Mucosa of gallbladder (tissue), 1 donor: ENCODE measurements at places on chromosomes 2 and 18. TPM values are rescaled to one million over a fixed set of nuclear protein-coding genes. Genes with fewer than 3 reads are reported as not detected.

Gene CRIM1
- 153 TPM for total RNA-seq

Gene RAD51AP2
- total RNA-seq = not detected

Gene GPN1
- 24.2 TPM for total RNA-seq

- DNase-seq = no peak
Observed at GRCh38 chr2:218805627-218806026, 23.7 kb downstream of the CYP27A1 start.

DNA sequence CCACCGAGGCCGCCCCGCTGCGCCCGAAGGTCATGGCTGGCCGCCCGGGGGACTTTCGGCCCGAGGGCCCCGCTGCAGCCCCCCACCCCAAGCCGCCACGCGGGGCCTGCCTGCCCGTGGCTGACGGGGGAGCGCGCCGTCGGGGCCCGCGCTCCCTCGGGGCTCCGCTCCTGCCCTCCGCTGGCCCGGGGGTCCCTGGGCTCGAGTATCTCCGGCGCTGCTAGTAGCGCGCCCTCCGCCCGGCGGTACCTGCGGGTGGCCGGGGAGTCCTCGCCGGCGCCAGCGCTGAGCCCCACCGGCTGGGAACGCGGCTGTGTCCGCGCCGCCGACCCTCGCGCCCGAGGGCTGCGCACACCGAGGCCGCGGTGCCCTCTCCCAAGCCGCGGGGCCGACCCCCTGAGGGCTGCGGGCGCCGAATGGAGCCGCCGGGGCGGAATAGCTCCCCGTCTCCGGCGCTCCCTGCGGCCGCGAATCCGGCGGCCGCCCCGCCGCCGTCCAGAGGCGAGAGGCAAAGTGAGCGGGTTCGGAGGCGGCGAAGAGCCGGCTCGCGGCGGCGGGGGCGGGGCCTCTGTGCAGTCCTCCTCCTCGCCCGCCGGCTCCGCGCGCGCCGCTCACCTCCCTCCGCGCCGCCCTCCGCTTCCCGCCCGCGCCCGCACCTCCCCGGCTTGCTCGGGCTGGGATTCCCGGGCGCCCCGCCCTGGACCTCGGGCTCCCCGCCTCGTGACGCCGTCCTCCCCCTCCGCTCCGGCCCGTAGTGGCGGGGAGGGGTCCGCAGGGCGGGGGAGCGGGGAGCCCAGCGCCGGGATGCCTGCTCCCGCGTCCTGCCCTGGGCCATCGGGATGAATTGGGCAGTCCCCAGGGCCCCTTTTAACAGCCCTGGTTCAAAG, at the start of gene KCNG3:
Gene KCNG3, minus strand, starts transcription at position 515 of the 887 bp plus-strand sequence. Its CDS starts 481 bp downstream, at position 34.
- peak; percentile 46 for DNase-seq

DNA sequence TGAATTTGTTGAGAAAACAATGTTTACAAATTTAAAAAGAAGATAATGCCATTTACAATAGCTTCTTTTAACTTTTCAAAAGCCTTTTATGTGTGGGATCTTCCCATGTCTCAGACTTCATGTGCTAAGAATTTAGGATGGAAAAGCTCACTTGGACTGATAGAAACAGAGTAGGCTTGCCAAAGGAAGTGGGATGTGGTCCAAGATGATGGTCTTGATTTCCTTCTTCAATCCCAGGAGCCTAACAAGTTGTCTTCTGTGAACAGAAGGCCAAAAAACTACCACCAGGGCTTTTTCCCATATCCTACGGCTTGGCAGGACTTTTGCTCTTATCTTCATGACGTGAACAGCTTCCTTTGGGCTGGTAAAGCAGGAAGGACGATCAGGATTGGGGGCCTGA, 9.5 kb downstream of the CXCR4 start:
- no peak for DNase-seq

DNA sequence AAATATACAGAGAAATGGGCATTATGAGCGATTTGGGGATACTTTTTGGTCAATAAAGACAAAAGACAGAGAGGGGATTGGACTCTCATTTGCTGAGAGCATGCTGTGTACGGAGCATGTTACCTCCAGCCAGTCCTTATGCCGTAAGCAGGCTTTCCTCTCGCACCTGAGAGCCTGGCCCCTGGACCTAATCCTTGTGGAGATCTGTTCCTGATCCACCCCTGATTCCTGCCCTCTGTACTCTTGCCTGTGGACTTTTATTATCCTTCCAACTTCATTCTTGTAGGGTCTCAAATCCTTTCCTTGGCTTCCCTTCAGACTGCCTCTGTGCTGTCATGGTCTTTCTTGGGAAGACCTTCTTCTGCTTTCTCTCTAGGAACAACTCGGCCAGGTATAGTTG, 803.1 kb upstream of the RAB6C start:
- DNase-seq = no peak

DNA sequence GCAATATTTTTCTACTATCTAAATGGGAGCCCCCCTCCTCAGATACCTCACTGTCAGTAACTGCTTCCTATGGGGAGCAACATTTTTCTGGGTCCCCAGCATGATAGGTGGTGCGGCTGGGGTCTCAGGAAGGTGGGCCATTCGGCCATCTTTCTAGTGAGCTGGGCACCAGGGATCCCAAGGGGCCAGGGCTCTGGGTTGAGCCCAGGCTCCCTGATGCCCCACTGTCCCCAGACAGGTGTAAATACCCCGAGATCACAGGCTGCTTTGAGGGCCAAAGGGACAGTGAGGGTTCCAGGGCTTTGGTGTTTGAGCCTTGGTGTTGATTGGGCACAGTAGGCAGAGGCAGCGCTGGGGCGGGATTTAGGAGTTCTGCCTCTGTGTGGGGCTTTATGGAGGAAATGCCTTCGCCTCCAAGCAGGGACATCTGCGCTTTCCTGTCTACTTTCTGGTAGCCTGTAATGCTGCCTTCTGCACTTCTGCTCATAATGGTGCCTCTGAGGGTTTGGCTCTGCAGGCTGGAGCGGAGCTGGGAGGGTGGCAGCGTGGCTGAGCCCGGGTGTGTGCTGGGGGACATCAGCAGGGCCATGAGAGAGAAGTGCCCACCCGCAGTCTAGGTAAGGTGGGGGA, 5.3 kb downstream of the ITM2C start:
- DNase-seq = no peak

GRCh38 chr2:127504552-127505430, 21.5 kb downstream of the IWS1 start:
- no peak for DNase-seq

GRCh38 chr18:31591628-31592027, at the start of gene TTR:
Gene TTR (plus strand): TSS chr18:31591877. CDS start chr18:31591903, 26 bp downstream.
- DNase-seq = peak; percentile 57

GRCh38 chr2:138515092-138515491, 13.5 kb downstream of the SPOPL start:
- DNase-seq = no peak

- DNase-seq = no peak
Observed at GRCh38 chr2:32002406-32002805, 8.4 kb downstream of the MEMO1 start.
